ENCODE measurements at places on chromosomes 5 and 9. TPM values are rescaled to one million over a fixed set of nuclear protein-coding genes. Genes with fewer than 3 reads are reported as not detected.

DNA sequence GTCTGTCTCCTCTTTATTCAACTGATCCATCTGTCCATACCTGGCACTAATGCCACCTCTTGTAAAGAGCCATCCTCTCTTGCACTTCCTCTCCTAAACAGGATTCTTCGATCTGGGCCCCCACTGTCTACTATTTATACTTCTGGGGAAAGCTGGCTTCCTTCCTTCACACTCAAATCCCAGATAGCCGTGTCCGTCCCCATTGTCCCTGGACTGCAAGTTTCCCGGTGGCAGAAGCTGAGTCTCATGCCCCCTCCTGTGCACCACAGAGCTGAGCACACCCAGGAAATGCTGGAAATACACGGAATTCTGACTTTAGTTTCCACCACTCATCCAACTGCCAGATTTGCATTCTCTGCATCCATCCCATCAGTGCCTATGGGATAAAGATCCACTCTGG is 84.0 kb downstream of the MARCHF11 start:
- no peak for DNase-seq
- no peak overlapping the region for H3K27ac ChIP-seq
- no peaks in the 10 kb centered on the region for H3K36me3 ChIP-seq
- peaks cover 4% of the 10 kb centered on the region for H3K27me3 ChIP-seq
- no peaks in the 10 kb centered on the region for H3K4me1 ChIP-seq

DNA sequence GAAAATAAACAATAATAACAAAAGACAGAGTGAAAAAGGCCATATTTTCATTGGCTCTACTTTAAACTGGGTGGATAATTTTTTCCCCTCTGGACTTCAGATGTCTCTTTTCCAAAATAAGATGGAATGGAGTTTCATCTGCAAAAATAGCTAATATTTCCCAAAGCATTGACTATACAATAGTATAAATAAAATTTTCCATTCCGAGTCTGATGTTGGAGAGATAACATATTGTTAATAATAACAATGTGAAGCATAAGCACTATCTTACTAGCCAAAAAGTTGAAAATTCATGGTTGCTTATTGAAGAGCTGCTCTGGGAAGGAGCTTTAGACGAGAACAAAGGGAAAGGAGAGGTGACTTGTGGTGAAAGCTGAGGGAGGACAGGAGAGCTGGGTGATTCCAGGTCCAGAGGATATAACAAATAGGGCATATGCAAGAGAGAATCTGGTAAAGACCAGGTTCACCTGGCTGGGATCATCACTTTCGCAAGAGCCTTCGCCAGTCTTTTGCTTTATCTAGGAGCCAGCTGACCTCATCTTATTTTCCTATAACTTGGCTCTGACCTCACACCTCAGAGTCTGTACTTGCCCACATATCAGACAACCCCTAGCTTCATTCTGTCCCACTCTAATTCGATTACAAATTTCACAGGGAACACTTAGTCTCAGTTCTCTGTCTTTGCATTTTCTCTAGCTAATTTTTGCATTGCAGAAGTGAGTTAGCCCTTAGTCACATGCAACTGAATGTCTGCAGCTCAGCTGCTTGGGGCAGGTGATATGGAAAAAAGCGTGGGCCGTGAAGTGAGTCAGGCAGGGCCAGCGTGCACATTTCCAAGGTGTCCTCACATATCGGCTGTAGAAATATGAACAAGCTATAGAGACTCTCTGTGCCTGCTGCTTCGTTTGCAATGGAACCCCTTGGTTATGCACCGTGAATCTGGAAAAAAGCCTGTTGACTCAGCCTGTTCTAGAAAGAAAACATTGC is 7.6 kb upstream of the ZNF474 start:
- no peak overlapping the region for H3K4me3 ChIP-seq
- H3K27me3 ChIP-seq = no peaks in the 10 kb centered on the region
- no peaks in the 10 kb centered on the region for H3K36me3 ChIP-seq

- no peaks in the 10 kb centered on the region for H3K36me3 ChIP-seq
- no peak for DNase-seq
- H3K27ac ChIP-seq = no peak overlapping the region
- H3K4me1 ChIP-seq = peaks cover 9% of the 10 kb centered on the region
- H3K4me3 ChIP-seq = no peak overlapping the region
These were observed 610.0 kb downstream of the MAT2B start for GRCh38 chr5:164115420-164115819.

- peaks cover 9% of the 10 kb centered on the region for H3K27me3 ChIP-seq
- H3K36me3 ChIP-seq = peaks cover 9% of the 10 kb centered on the region
- peak overlapping the region; percentile 99 for H3K4me3 ChIP-seq
- no peak for DNase-seq
- peak overlapping the region; percentile 89 for H3K27ac ChIP-seq
These were observed 559 bp downstream of the SLC38A9 start for GRCh38 chr5:55711507-55712022.

DNA sequence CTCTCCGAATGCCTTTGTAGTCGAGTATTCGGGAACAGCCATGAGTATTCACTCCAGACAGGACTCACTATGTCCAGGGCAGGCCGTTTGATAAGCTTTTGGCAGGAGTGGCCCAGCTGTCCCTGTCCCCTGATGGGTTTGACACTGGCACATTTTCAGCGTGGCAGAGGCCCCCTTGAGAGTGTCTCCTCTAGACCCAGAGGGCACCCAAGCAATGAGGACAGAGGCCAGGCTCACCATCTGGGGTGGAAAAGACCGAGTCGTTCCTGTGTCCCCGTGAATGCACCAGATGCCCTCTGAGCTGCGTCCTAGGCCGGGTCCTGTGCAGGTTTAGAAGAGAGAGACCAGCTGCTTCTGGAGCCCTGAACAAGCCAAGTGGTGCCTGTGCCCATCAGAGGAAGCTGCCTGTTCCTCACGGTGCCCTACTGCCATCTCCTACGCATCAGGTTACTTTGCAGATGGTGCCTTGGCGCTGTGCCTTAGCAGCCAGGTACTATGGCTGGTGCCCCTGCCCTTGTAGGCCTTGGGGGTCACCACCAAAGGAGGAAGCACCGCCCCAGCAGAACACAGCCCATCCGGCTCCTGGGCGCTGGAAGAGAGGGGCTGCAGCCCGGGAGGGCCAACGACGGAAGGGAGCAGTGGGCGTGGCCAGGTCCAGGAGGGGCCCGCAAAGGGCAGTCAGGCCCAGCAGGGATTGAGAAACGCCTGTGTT is 42.4 kb downstream of the LRSAM1 start:
- peaks cover 15% of the 10 kb centered on the region for H3K27me3 ChIP-seq
- peaks cover 23% of the 10 kb centered on the region for H3K36me3 ChIP-seq
- H3K4me1 ChIP-seq = peaks cover 29% of the 10 kb centered on the region
- peak overlapping the region; percentile 74 for H3K27ac ChIP-seq

- H3K27me3 ChIP-seq = no peaks in the 10 kb centered on the region
- peaks cover 21% of the 10 kb centered on the region for H3K36me3 ChIP-seq
- no peak overlapping the region for H3K4me3 ChIP-seq
- H3K4me1 ChIP-seq = peaks cover 28% of the 10 kb centered on the region
- no peak overlapping the region for H3K27ac ChIP-seq
- DNase-seq = no peak
These were observed 33.5 kb upstream of the ALDOB start for GRCh38 chr9:101469026-101469425.

- H3K36me3 ChIP-seq = no peaks in the 10 kb centered on the region
- peaks cover 7% of the 10 kb centered on the region for H3K4me1 ChIP-seq
- H3K27ac ChIP-seq = no peak overlapping the region
- no peak for DNase-seq
- peaks cover 10% of the 10 kb centered on the region for H3K27me3 ChIP-seq
These were observed 82.2 kb upstream of the NFIB start for GRCh38 chr9:14396171-14396570.

DNA sequence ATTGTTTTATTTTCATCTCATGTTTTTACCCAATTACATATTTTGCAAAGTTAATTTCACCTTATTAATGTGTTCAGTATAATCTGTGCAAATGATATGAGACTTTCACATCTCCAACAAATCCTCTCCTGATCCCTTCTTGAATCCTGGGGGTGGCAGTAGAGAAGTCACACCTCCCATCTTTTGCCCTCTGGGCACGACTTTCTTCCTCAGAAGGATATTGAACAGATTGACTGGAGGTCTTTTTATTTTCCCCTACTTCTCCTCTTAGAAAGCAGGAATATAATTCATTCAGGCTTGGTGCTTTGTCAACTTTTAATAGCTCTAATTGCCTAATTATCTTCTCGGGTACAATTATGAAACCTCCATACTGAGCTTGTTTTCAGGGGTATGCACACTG is 1037.1 kb upstream of the NUDT12 start:
- H3K36me3 ChIP-seq = no peaks in the 10 kb centered on the region
- DNase-seq = no peak
- no peaks in the 10 kb centered on the region for H3K27me3 ChIP-seq
- no peak overlapping the region for H3K4me3 ChIP-seq
- no peak overlapping the region for H3K27ac ChIP-seq

The TMC1 gene
- total RNA-seq = 0.68 TPM

Data from HFFc6 (cell line).